KBM-7 (cell line): ENCODE measurements at places on chromosomes 12 and 14.

DNA sequence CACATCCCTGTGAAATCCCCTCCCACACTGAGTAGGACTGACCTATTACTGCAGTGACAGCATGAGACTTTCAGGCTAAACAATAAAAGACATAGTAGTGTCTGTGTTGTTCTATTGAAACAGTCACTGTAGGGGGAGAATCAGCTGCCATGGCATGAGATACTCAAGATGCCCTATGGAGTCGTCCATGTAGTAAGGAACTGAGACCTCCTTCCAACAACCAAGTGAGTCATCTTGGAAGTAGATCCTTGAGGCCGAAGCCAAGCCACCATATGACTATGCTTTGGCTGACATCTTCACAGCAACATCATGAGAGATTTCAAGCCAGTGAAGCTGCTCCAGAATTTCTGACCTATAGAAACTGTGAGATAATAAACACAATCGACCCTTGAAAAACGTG lies 12.1 kb upstream of the LRP6 start:
- no peak for DNase-seq

- DNase-seq = no peak
Observed at GRCh38 chr12:20513189-20513588, 144.9 kb downstream of the PDE3A start.

- DNase-seq = peak; percentile 20
Observed at GRCh38 chr12:45907955-45908354, 82.4 kb downstream of the SCAF11 start.

DNA sequence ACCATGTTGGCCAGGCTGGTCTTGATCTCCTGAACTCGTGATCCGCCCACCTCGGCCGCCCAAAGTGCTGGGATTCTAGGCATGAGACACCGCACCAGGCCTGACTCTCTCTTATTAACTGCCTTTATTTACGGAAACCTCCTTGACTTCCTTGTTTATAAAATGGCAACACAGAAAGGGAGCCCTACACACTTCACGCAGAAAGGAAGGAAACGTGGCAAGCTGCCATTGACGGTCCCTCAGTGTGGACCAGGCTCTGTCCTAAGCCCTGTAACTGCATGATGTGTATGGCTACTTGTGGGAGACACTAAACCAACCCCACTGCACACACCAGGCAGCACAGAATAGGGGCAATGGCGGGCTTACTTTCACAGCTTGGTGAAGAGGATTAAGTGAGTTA lies 11.7 kb downstream of the CINP start:
- DNase-seq = no peak

DNA sequence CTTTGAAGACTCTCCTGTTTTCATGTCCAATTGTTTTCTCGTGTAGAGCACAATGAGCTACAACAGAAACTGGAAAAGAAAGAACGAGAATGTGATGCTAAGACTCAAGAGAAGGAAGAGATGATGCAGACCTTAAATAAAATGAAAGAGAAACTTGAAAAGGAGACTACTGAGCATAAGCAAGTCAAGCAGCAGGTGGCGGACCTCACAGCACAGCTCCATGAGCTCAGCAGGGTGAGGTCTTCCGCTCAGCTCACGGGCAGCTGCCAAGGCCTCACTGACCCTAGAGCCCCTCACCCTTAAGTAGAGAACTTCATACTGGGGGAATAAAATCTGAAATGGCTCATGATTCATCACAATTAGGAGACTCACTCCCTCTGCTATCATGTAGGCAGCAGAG lies 134.7 kb downstream of the GPR135 start:
- DNase-seq = no peak

GRCh38 chr12:117347588-117347987 lies 13.8 kb downstream of the NOS1 start:
- no peak for DNase-seq

- no peak for DNase-seq
Observed at GRCh38 chr14:64620910-64621309, 71.1 kb downstream of the PPP1R36 start.

GRCh38 chr14:49218436-49219092 lies 367.6 kb downstream of the RPS29 start:
- no peak for DNase-seq

- DNase-seq = no peak
Observed at GRCh38 chr14:24325041-24325530, 9.8 kb downstream of the ADCY4 start.

DNA sequence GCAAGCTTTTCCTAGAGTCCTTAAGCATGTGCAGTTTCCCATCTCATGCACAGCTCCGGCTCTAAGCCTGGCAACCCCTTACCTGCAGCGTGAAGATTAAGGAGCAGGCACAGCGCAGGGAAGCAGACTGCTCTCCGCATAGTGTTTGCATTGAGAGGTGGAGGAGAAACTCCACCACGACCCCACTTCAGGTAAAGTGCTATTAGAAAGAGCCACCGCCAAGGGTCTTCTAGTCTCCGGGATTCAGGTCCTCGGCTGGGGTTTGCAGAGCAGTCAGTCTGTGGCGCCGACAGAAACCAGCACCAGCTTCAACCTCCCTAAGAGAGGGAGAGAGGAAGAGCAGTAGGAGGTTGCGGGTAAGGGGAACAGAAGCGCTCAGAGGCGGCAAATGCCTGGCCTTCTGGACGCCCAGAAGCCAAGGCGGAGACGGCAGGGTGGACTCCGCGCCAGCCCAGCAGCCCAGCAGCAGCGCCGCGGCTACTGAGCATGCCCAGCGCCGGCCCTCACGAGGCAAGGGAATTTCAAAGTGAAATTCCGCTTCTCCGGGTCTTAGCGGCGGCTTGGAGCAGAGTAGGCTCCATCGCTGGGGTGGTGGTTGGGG lies at the start of gene PTPRR:
TSS of gene PTPRR (minus strand) at position 488 of the 601 bp plus-strand sequence. CDS start at position 140, 348 bp downstream.
- DNase-seq = no peak

DNA sequence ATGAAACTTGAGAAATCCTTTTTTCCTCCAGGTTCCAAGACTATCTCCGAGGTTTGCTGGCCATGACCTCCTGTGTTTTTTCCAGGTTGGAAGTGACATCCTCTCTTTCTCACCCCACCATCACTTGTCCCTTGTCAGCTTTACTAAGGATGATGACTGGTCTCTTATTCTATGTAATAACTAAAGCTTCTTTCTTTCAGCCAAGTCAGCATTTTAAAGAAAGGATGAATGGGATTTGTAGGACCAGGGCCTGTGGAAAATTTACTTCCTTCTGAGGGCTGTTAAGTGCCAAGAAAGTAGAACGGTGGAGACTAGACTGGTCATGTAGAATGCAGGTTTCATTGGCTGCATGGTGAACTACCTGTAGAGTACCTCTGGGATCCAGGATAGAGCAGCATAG lies 73.6 kb downstream of the FIGNL2 start:
- no peak for DNase-seq

DNA sequence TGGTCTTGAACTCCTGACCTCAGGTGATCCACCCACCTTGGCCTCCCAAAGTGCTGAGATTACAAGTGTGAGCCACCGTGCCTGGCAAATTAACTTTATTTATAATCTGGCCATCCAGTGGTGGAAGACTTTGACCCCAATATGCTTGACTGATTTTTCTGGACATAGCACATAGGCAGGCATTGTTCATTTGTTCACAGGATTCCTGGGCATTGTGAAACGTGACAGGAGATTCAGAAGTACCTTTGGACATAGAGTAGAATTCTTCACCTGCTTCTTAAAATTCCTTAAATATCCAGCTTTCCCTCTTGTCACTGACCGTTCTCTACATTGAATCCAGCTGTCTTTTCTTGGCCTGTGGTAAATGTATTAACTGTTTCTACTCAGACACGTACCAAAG lies 103.1 kb downstream of the SCN8A start:
- DNase-seq = no peak

GRCh38 chr12:104458694-104459367 lies 2.1 kb downstream of the CHST11 start:
- DNase-seq = peak; percentile 45

- no peak for DNase-seq
Observed at GRCh38 chr12:112969547-112970306, 8.6 kb upstream of the OAS2 start.

DNA sequence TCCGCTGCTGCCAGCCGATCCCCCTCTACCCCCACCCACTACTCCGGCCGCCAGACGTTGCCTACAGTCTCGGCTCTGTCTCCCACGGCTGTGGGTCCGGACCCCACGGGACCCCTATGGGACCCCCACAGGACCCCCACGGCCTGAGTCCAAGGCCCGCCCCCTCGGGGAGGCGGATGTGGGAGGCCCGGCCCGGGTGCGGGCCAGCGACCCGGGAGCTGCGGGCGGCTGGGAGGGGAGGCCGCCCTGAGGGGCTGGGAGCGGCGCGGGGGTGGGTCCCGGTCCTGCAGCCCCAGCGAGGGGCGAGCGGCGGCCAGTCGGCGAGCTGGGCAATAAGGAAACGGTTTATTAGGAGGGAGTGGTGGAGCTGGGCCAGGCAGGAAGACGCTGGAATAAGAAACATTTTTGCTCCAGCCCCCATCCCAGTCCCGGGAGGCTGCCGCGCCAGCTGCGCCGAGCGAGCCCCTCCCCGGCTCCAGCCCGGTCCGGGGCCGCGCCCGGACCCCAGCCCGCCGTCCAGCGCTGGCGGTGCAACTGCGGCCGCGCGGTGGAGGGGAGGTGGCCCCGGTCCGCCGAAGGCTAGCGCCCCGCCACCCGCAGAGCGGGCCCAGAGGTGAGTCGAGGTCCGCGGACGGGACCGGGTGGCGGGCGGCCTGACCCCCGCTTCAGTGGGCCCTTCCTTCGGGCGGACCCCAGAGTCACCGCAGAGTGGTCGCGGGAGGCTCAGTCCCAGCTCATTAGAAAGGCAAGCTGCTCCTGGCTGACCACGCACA lies at the start of gene ACVRL1:
TSS of gene ACVRL1 (plus strand) at position 422 of the 773 bp plus-strand sequence. CDS start 4,971 bp downstream, outside the sequence.
- DNase-seq = no peak

DNA sequence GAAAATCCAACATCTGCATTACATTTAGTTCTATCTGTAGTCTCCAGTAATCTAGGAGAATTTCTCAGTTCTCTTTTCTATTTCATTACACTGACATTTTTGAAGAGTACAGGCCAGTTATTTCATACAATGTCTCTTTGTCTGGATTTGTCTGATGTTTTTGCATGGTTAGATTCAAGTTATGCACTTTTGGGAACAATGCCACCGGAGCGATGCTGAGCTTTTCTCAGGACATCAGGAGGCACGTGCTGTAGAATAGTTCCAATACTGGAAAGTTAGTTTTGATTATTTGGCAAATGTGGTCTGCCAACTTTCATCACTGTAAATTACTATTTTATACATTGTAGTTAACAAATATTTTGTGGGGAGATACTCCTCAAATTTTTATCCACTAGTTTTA lies 43.1 kb downstream of the ALDH1L2 start:
- DNase-seq = no peak
